Activated naive CD4-positive, alpha-beta T cell treated with anti-CD3 and anti-CD28 coated beads for 36 hours (primary cell): ENCODE measurements at places on chromosomes 6 and 20. TPM values are rescaled to one million over a fixed set of nuclear protein-coding genes. Genes with fewer than 3 reads are reported as not detected.

DNA sequence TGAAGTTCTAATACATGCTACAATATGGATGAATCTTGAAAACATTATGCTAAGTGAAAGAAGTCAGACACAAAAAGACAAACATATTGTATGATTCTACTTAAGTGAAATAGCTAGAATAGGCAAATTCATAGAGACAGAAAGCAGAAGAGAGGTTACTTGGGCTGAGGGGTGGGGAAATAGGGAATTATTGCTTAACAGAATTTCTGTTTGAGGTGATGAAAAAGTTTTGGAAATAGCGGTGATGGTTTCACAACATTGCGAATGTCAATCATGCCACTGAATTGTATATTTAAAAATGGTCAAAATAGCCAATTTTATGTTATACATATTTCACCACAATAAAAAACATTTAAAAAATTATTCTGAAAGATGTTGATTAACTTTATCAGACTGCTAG is 6.1 kb downstream of the SLC26A8 start:
- no peak for DNase-seq

- DNase-seq, result peak; percentile 21
These were observed 22.8 kb upstream of the RAB22A start for GRCh38 chr20:58286729-58287128.

The PI16 gene
- 0.24 TPM for total RNA-seq

The ELOVL2 gene
- total RNA-seq, result not detected

The RWDD2A gene
- total RNA-seq, result 1.4 TPM

The NOX3 gene
- not detected for total RNA-seq

DNA sequence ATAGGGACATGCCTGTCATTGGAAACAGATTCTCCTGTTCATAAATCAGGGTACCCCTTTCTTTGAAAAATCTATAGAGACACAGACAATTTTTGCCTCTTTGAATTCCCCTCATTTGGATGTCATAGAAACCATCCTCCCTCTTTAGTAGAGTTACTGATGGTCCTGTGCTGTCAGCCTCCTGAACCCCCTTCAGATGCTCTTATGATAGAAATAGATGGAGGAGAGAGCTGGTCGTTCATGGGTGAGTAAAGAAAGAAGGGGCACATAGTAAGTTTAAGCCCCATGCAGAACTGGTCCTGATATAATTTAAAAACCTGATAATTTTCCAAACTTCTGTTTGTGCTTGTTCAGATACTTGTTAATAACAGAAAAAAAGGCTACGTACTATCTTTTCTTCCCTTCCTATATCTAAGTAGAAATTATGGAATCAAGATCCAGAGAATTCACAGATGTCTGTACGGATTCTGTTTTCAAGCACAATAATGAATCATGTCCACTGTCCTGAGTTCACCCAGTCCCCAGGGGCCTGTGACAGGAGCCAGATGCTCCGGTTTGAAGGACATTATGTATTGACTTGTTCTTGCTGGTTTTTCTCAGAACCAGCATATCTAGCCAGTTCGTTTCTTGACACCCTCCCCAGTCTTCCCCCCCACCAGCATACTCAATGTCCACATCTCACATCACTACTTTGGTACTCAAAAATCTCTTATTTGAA is 78.1 kb downstream of the NCOA7 start:
- no peak for DNase-seq

DNA sequence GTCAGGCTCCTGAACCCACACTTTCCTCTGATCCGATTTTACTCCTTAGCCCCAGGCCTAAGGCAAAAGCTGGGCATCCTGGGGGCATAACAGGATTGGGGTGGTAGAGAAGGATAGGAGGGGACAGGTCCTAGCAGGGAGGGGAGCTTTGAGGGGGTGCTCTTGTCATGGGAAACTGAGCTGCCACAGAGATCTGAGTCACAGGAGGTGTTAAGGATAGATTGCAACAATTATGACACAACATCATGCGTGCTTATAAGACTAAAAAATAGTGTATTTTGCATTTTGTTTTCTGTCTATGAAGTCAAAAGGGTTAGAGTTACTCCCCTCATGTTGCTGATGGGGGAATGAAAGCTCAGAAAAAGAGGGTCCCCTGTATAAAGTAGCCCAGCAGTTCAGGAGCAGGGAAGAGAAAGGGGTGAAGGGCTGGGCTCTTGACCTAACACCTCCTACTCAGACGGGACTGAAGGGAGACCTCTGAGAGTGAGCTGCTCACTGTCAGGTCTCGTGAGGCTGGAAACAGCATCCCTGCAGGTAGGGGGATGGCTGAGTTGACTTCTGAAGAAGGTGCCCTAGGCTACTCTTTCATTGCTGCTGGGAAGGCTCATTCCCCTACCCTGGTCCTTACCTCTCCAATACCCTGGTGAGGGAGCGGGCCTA is 2.0 kb downstream of the GLP1R start:
- DNase-seq, result peak; percentile 17

The VARS1 gene
- 157 TPM for total RNA-seq

DNA sequence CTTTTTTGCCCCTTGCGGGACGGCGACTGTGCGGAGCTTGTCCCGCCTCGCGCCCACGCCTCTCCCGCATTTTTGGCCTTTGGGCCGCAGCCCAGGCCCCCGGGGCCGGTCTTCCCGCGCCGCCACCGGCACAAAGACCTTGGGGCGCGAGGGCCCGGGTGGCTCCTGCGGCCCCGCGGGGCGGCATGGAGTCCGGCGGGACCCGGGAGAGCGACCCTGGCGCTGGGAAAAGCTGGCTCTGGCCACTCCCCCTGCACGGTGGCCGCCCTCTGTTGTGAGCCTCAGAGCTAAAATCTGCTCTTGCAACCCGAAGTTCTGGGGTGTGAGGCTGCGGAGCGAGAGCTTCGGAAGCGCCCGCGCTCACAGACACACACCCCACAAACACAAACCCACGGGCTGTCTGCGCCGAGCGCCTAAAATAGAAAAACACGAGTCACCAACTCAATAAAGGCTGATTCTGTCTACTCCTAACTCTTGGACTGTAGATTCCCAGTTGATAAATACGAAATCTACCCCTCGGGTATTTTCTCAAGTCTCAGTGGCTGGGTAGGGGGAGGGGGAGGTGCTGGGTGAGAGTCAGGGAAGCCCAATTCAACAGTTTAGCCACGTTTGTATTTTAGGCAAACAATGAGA is 496 bp upstream of the BEND3 start:
- DNase-seq, result peak; percentile 21

- DNase-seq, result no peak
These were observed 216.2 kb downstream of the CD83 start for GRCh38 chr6:14333556-14334305.

The BANF2 gene
- not detected for total RNA-seq

The CFAP61 gene
- not detected for total RNA-seq

DNA sequence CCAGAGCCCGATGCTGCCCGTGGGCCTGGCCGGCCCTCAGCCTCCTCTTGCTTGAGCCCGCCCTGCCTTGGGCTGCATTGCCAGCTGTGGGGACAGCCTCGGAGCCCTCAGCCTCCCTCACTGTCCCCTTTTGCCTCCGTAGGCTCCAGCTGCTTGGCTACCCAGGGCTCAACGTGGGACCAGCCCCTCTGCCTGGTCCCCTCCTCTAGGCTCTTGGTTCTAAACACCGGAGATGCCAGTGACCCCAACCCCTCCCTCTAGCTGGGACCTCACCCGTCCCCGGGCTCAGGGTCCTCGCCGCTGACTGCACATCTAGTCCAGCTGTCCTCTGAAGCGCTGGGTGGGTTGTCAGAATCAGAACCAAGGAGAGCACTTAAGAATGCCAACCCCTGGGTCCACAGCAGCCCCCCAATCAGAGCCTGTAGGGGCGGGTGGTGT is 345.2 kb downstream of the ZFAND3 start:
- no peak for DNase-seq

DNA sequence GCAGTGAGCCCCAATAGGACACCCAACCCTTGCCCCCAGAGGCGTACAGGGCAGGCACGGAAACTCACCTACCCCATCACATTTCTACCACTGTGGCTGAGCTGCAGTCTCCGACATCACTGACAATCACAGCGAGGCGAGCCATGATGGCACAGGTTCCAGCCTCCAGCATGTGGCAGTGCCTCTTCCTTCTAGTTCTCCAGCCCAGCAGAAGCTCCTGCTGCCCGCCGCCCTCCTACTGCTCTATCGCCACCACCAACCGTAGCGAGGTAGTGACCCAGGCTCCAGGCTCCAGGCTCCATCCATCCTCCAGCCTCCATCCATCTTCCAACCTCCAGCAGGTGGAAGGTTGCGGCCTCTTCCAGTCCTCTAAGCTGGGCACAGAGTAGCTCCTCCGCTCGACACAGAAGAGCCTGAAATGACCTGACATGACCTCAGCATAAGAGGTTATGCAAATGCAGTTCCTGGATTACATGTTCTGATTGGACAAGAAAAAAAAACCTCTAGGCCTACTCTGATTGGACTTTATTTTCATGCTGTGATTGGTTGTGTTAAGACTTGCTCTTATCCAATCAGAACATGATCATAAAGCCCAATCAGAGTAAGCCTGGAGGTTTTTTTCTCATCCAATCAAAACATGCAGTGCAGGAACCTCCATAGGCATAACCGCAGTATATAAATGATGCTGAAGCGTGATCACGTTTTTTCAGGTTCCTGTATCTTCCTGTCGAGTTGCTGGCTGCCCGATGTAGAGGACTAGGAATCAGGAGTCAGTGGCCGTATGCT is 438.9 kb upstream of the ZNF337 start:
- DNase-seq, result no peak

GRCh38 chr6:169366258-169366901 is 112.7 kb upstream of the THBS2 start:
- no peak for DNase-seq

- DNase-seq, result no peak
These were observed 137.0 kb downstream of the FOXA2 start for GRCh38 chr20:22447447-22447778.

DNA sequence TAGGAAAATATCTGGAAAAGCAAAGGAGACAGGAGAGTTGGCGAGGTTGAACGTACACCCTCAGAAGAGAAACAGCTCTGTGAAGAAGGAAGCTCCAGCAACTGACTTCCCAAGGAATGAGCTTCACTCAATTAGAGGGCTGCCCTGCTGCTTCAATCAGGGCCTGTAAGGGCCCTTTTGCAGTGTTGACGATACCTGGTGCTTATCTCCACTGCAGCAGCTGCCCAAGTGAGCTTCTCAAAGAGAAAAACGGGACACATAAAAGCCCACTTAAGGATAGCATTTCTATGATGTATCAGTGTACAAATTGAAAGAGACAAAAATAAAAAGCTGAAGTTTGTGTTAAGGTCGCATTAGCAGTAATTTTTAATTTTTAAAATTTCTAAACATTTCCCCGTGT is 16.4 kb downstream of the SEC63 start:
- DNase-seq, result no peak

GRCh38 chr6:88536071-88536625 is 370.0 kb upstream of the CNR1 start:
- no peak for DNase-seq

- DNase-seq, result no peak
These were observed 63.9 kb upstream of the MPC1 start for GRCh38 chr6:166446567-166447065.

The CDS2 gene
- total RNA-seq, result 24.1 TPM
